Astrocyte of the hippocampus (primary cell): ENCODE measurements at places on chromosomes 3 and 15.

DNA sequence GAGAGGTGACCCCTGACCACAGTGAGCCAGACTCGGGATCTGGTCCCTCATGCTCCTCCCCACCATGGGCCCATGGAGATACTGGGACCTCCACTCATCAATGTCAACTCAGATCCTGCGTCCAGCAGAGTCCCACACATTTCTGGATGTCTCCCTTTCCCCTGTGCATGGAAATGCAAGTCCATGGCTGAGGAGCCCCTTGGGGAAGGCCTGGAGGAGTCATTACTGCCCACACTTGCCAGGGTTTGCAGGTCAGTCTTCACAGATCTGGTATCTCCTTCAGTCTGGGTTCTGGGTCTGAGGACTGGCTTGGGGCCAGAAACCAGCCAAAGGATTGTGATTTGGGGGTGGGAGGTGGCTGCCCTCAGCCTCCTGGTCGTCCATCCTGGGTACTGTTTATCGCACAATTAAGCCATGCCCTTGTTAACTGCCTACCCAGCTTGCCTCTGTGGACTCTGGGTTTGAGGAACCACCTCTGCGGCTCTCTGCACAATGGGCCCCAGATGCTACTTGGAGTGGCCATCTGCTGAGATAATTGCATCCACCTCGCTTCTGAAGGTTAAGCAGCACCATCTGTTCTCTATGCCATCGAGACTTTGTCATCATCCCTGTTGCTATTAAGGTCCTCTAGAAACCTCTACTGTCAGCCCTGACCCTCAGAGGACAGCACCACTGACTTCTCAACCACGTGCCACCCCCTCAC is 49.9 kb upstream of the KLF13 start:
- no peak for DNase-seq

- DNase-seq = no peak
Observed at GRCh38 chr3:86989611-86990010, 1.3 kb downstream of the VGLL3 start.

- DNase-seq = no peak
Observed at GRCh38 chr3:189554868-189555557, 76.2 kb upstream of the TP63 start.

DNA sequence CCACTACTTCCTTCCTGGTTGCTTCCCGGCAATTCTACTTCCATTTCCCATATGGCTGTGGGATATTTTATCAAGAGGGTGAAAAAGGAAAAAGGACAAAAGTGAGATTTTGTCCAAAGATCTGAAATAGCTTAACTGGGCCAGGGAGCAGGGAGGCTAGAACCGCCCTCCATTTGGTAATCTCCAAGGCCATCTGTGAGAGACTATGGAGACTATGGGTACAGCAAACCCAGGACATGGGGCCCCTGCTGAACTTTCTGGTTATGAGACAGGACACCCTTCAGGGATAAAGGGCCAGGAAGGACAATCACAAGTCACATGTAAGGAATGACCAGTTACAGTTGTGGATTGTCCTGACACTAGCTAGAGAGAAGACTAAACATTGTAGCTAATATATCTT is 24.3 kb downstream of the ZSCAN2 start:
- no peak for DNase-seq

DNA sequence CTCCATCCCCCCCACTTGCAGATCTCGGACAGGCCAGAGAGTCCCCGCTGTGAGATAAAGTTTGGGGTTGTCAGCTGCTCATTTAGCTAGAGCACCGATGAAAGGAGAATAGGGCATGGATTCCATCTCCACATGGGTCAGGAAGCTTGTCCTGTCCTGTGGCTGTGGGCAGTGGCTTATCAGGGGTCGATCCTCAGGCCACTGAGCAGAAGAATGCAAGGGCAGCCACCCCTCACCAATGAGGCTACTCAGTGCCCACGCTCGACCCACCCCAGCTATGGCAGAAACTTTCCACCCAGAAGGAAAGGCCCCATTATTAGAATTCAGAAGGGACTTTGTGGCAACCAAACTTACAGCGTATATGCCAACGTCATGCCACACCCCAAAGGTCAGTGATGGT is 43.3 kb downstream of the CPN2 start:
- DNase-seq = no peak
